M059J (cell line): ENCODE measurements at places on chromosomes 5 and 9.

DNA sequence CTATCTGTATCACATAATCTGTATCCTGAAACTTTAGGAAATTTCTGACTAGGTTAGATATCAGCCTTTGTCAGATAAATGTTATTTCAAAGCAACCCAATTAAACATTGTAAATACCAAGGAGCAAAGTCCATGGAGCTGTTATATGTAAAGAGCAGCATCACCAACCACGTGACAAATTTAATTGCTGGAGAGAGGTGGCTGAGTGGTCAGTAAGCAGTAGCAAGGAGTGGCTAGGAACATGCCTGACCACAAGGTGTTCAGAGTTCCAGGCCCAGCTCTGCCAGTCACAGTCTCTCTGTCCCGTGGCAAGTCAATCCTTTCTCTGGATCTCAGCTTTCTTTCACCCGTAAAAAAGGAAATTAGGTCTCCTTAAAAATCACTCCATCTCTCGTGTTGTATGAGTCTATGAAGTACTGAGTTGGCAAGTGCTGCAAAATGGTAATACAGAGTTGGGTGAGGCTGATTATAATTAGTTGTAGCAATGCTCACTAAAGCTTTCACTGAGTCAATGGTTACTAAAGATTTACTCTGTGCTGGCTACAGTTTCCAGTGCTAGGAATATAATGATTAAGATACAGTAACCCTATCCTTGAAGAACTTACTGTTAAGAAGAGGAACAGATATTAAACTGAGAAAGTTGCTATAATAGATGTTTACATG, 166.1 kb downstream of the GNAQ start:
- no peak for DNase-seq

- DNase-seq: no peak
Measured at GRCh38 chr5:85320495-85320894, 935.8 kb upstream of the EDIL3 start.

DNA sequence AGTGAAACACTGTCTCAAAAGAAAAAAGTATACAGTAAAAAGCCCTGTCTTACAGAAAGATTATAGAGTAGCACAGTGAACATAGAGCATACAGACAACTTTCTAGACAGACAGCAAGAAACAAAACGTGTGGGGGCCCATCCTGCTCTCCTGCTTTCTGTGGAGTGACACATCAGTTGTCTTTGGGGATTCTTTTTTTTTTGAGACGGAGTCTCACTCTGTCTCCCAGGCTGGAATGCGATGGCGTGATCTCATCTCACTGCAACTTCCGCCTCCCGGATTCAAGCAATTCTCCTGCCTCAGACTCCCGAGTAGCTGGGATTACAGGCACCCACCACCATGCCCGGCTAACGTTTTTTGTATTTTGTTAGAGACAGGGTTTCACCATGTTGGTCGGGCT, 14.9 kb downstream of the CDHR2 start:
- DNase-seq: no peak

- DNase-seq: peak; percentile 99
Measured at GRCh38 chr5:169626779-169627178, 10.3 kb upstream of the DOCK2 start.

- peak; percentile 85 for DNase-seq
Measured at GRCh38 chr5:81164936-81165335, 68.2 kb upstream of the CKMT2 start.

GRCh38 chr9:96015876-96016686, 140.6 kb downstream of the ERCC6L2 start:
- DNase-seq: peak; percentile 69

GRCh38 chr9:134390947-134391318, 64.7 kb downstream of the RXRA start:
- DNase-seq: no peak

DNA sequence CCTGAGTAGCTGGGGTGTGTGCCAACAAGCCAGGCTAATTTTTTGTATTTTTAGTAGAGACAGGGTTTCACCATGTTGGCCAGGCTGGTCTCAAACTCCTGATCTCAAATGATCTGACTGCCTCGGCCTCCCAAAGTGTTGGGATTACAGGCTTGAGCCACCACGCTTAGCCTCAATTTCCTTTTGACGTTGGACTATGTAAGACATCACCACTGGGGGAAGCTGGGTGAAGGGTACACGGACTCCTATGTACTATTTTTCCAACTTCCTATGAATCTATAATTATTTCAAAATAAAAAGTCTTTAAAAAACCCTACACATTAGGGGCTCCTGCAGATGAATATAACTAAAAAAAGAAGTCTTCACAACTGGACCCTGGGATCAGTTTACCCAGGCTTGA, 44.0 kb downstream of the NKX2-5 start:
- no peak for DNase-seq

GRCh38 chr5:74026310-74026709, 400.3 kb downstream of the ARHGEF28 start:
- DNase-seq: no peak

GRCh38 chr5:180472269-180472668, 21.9 kb upstream of the CNOT6 start:
- DNase-seq: peak; percentile 28

DNA sequence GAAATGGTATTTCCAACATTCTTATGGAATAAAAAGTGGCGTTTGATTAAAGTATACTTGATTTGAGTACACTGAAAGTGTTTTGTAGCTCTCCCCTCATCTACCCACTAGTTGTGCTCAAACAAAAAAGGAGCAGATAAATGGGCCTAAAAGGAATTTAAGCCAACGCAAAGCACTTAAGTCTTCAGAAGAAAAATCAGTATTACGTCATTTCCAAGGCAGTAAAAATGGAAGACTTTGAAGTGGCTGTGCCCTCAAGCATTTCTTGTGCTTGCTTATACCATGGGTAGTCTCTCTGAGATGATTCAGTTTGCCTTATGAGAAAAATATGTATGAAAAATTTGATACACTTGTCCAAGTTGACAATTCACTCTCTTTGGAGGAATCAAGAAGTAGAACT, 279.9 kb upstream of the CD180 start:
- peak; percentile 41 for DNase-seq

DNA sequence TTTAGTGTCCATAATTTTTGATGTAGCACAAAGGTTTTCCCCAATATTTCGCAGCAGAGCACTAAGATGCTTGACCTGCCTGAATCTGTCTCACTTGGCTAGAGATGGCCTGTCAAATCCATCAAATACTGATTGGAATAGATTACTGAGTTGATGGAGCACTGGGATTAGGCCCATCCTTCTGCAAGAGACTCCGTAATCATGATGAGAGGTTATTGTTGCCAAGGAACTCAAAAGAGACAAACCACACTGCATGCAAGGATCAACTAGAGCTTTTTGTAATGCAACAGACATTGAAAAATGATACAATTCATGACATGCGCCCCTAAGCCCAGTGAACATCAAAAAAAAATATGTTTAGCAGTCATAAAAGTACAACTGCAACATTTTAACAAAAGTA, 585.3 kb upstream of the GRAMD2B start:
- DNase-seq: no peak

GRCh38 chr5:122638581-122638980, 136.3 kb upstream of the SNX2 start:
- DNase-seq: no peak

DNA sequence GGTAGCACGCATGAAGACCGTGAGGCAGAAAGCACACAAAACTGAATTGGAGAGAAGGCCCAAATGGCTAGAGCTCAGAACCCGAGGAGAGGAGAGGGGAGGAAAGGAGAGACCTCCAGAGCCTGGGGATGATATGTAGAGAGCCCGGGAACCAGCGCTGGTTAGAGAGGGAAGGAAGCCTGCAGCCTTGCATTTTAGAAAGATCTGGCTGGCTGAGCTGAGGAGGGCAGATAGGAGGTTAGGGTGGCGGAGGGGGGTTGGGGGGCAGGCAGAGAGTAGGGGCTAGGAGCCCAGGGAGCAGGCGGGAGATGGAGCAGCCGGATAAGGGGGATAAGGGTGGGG, 127.2 kb downstream of the C9orf50 start:
- DNase-seq: no peak

GRCh38 chr5:56278335-56278753, 45.2 kb upstream of the ANKRD55 start:
- DNase-seq: peak; percentile 97

GRCh38 chr5:17808566-17808965, 174.3 kb downstream of the TAF11L14 start:
- no peak for DNase-seq

DNA sequence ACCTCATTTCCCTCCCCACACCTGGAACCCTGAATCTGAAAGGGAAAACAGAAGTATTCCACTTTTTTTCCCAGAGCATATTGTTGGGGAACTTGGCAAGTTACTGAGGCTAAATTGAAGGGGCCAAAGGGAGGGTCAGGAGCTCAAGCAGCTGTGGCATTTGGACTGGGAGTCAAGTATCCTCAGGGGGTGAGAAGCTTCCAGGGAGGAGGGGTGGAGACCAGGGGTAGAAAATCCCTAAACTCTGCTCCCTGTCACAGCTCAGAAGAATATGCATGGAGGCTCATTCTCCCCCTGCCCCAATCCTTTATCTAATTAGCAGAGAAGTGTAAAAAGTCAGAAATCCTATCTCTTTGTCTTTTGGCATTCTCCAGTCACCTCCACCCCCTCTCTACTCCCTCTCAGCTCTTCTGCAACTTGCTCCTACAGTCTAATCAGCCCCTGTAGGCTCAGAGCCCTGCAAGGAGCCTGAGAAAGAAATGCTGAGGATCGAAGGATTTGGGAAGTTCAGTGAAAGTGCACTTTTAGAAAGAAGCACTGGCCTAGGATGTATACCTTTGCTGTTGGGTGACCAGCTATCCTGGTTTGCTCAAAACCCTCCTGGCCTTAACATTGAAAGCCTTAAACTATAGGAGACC, 5.7 kb upstream of the WNT8A start:
- DNase-seq: no peak

GRCh38 chr9:6897898-6898302, 140.1 kb downstream of the KDM4C start:
- DNase-seq: no peak

DNA sequence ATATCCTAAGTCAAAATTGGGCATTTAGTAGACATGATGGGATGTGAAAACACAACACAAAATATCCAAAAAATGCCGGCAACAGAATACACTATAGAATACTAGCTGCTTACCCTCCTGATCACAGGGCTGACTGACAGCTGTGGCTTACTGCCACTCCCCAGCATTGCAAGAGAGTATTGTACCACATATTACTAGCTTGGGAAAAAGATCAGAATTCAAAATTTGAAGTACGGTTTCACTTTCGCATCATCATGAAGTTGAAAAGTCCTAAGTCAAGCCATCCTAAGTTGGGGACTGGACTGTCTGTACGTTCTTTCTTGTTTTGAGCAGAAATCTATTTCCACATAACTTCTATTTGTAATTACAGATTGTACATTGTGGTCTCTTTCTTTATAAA, 851.4 kb downstream of the MAT2B start:
- DNase-seq: no peak

DNA sequence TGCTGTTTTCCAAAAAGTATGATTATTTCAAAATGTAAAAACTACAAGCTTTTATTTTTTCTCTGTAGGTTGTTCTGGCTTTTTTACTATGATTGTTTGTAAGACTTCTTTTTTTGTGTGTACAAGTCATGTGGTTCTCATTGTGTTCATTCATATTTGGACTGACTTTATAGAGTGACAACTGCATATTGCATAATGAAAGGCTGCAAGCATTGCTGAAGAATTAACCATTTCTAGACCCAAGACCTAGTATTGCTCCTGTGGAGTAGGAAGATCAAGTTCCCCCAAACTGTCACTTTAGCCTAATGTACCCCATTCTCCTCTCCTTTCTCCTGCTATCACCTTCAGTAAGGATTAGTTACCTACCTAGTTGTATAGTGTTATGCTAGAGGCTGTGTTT, 10.0 kb downstream of the MAP1B start:
- DNase-seq: no peak

DNA sequence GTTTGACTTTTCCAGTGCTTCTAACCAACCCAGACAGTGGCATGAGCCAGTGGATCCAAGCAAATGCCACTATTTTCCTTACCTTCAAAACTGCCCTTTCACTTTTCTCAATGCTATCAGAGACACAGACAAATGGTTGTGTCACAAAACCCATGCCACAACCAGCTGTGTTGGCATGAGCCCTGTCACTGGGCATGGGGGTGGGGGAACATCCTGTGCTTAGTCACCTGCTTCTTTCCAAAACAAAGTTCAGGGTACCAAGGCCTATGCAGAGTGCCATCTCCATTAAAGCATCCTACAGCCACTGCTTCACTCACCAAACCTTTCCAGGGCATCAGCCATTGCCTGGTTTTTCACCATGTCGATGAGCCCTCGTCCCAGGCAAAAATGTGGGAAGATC, 30.1 kb downstream of the NIPSNAP3B start:
- peak; percentile 31 for DNase-seq

GRCh38 chr5:127919006-127919796, 164.4 kb upstream of the SLC12A2 start:
- no peak for DNase-seq

GRCh38 chr5:138506370-138507306, 36.4 kb downstream of the ETF1 start:
- DNase-seq: no peak

DNA sequence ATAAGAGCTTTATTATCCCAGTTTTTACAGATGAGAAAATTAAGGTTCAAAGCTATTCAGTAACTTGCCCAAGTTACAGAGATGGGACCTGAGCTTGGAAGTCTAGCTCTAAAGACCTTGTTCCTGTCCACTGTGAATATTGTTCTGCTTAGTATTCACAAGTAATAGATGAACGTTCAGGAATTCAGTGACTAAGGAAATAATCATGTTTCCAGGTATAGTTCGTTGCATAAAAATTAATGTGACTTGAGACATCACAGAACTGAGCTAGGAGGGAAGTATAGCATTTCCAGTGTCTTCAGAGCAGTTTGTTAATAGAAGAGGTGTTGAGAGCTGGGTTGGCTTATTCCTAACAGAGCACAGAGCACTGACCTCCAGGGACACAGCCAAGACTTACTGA, 136.1 kb downstream of the FGF1 start:
- no peak for DNase-seq

- no peak for DNase-seq
Measured at GRCh38 chr5:59540366-59540765, 353.2 kb downstream of the PDE4D start.

- no peak for DNase-seq
Measured at GRCh38 chr9:105833271-105833975, 139.1 kb downstream of the TMEM38B start.

DNA sequence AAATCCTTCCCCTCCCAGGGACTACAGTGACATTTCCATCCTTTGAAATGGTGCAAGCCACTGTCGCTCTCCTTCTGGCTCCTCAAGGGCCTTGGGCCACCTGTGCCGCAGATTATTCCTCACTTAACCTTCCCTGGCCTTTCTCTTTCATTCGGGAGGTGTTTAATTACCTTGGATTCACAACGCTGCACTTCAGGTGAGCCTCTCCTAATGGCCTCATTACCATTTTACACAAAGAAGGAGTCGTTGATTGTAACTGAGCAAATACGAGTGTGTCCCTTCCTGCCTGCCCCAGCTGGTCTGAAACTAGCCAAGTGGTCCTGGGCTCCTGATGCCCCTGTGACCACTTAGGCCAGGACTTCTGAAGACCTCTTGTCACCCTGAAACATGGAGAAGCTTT, 205.0 kb downstream of the CRB2 start:
- no peak for DNase-seq
